ENCODE measurements at places on chromosomes 16 and 17.

DNA sequence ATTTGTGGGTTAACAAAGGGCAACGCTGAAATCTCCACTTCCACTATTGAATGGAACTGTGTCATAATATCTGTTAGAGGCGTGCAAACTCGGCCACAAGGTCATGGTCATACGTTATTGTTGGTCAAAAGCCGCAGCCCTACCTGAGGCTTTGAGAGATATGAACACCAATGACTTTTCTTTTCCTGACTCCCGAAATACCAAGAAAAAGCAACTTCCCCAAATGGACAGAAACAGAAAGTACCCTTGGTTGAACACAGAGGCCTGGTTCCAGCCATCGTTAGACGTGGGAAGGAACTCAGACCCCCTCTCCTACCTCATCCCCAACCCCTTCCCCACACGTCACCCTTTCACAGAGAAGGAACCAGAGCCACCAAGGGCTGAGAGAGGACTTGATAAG lies 1.4 kb upstream of the PIK3R5 start:
- DNase-seq: no peak

- DNase-seq: no peak
Measured at GRCh38 chr17:14760719-14761411, 460.0 kb downstream of the HS3ST3B1 start.

- no peak for DNase-seq
Measured at GRCh38 chr17:34800661-34801060, 160.6 kb downstream of the CCT6B start.

DNA sequence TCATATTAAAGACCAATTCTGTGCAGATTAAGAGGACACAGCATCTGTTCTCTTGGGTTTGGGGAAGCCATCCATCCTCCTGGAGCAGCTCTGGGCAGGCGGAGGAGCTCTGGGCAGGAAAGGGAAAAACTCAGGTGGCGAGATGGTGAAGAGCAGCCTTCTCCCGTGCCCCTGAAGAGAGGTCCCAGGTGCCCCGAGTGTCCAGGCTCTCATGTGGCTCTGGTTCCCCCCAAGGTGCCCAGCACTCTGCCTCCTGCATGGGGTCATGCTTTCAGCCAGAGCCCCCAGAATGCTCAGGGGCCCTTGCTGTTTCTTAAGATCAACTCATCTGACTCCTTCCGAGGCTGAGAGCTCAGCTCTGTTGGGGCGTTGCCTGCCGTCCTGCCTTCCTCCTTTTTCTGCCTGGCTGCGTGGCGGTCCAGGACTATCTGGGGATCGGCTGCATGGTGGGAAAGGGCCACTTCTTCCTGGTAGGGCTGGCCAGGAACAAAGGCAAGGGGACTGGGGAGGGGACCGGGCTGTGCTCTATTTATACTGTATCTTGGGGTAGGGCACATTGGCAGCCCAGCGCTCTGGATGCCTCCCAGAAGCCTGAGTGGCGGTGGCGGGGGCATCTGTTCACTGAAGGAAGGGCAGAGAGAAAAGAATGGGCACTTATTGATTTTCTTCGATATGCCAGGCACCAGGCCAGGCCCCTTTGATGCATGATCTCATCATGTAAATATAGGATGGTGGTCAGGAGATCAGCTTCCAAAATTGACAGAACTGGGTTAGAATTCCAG lies 103.2 kb upstream of the SDK2 start:
- DNase-seq: no peak

- DNase-seq: no peak
Measured at GRCh38 chr17:57677301-57677700, 67.8 kb downstream of the CCDC182 start.

GRCh38 chr16:65111306-65111705 lies 10.6 kb downstream of the CDH11 start:
- DNase-seq: no peak

- no peak for DNase-seq
Measured at GRCh38 chr16:97822-98221, 19.8 kb downstream of the MPG start.

DNA sequence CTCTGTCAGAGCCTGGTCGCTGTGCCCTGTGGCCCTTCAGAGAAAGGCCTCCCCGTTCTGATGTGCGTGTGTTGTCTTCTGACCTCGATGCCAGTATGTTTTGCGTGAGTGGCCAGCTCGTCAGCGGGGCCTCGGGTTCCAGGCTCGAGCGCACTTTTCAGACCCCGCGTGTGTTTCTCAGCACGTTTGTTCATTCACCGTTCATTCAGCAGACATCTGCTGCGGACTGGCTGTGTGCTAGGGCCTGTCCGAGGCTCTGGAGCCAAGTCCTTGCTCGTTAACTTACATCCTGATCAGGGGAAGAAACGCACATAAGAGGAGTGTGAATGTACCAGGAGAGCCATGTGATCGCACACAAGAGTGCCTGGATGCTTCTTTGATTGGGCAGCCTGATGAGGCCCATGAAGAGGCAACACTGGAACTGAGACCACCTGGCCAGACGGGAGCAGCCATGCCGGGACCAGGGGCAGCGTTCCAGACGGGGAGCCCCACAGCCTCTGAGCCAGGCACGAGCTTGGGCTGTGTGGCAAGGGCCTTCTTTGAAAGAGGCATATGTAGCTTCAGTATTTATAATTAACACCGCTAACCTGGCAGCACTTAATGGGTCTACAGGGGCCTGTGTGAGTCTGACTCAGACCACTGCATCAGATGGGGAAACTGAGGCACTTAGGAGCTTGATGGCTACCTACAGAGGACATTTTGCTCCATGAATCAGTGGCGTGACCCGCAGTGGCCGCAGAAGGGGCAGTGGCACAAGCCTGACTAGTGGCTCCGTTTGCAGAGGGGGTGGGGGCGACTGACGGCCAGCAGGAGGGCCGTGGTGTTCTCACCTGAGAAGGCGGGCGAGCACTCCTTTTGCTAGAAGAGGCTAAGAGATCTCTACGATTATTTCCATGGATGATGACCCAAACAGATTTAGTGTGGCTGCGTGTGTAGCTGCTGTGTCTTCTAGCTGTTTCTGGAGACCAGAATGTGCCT lies 187.9 kb upstream of the CHMP6 start:
- no peak for DNase-seq

GRCh38 chr17:55694286-55694910 lies 28.3 kb downstream of the TMEM100 start:
- no peak for DNase-seq

GRCh38 chr17:3792481-3792880 lies 8.5 kb downstream of the ITGAE start:
- no peak for DNase-seq

- no peak for DNase-seq
Measured at GRCh38 chr17:549177-550040, 165.2 kb downstream of the VPS53 start.

DNA sequence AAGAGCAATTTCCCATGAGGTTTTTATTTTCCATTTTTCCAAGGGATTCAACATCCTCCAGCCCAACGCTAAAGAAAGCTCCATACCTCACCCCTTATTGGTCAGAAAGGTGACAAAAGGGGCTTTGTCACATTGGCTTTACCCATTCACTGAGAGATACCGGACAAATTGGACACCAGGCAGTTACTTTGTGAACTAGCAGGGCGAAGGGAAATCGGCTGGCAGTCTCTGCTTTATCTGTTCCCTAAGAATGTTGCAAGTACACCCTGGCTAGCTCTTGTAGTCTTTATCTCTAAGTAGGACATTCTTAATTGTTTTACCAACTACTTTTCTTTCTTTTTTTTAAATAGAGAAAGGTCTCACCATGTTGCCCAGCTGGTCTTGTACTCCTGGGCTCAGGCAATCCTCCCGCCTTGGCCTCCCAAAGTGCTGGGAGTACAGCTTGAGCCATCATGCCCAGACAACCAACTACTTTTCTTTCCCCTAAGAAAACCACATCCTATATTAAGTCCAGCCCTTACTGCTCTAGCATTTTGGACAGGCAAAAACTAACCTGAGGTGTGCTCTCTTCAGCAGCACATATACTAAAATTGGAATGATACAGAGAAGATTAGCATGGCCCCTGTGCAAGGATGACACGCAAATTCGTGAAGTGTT lies 16.8 kb downstream of the PRPSAP1 start:
- no peak for DNase-seq

GRCh38 chr16:49489686-49490320 lies 116.2 kb downstream of the C16orf78 start:
- no peak for DNase-seq

GRCh38 chr16:1548233-1548632 lies 14.8 kb downstream of the TMEM204 start:
- DNase-seq: no peak

GRCh38 chr17:52096056-52096455 lies 62.5 kb downstream of the CA10 start:
- no peak for DNase-seq

DNA sequence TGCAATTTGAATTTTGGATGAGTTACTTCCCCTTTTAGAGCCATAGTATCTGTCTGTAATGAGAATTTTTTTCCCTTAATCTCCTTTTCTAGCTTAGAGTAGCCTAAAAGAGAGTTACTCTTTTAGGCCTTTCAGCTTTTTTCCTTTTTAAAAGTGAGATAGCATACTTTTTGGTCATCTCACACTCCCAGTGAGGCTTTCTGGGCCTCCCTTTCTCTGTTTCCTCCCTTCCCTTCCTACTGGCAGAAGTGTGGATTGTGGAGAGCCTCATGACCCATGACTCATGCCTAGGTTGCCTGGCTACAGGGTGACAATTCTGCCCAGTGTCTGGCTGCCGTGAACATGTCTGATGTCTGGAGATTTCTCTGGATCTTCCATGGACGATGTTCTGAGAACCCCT lies 15.2 kb downstream of the KRT23 start:
- DNase-seq: peak; percentile 87

GRCh38 chr16:56450275-56450985 lies 702 bp downstream of the NUDT21 start:
- DNase-seq: no peak

GRCh38 chr17:80023481-80024205 lies 12.0 kb downstream of the TBC1D16 start:
- no peak for DNase-seq

GRCh38 chr16:70163596-70163995 lies 10.0 kb upstream of the CLEC18C start:
- DNase-seq: no peak

- no peak for DNase-seq
Measured at GRCh38 chr17:64723781-64724180, 61.7 kb upstream of the SMURF2 start.

Data from COLO829 (cell line).